CD4-positive, alpha-beta T cell treated with Interferon gamma for 1 hour (primary cell): ENCODE measurements at places on chromosomes 12 and 14.
A peak's percentile ranks its signal among the peaks of the same experiment; 100 is the strongest.

- no peak for DNase-seq
Measured at GRCh38 chr14:69753860-69754259, 13.1 kb upstream of the SRSF5 start.

- DNase-seq: no peak
Measured at GRCh38 chr12:14024591-14024990, 43.2 kb upstream of the GRIN2B start.

- no peak for DNase-seq
Measured at GRCh38 chr12:41795910-41796309, 348.8 kb downstream of the GXYLT1 start.

DNA sequence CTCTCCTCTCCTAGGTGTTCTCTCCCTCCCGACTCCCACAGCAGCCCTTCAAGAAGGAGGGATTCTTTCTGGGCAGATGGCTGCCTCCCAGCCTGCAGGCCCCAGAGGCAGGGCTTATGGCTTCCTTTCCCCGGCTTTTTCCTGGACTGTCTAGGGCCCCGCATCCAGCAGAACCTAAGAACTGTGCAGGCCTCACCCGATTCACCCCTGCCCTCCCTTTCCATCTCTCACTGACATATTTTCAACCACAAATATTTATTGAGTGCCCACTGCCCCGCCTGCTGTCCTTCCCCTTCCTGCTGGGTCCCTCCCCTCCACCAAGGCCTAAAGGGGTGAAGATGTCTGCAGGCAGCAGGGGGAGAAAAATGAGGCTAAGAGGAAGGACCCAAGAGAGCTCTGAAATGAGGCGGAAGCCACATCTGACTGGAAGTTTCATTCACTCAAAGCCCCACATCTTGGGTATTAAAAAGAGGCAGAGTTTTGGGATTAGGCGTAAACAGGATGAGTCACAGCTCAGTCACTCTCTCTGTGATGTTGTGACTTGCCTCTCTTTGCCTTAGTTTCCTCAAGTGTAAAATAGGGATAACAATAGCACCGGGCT, 2.9 kb downstream of the SCNN1A start:
- DNase-seq: no peak

DNA sequence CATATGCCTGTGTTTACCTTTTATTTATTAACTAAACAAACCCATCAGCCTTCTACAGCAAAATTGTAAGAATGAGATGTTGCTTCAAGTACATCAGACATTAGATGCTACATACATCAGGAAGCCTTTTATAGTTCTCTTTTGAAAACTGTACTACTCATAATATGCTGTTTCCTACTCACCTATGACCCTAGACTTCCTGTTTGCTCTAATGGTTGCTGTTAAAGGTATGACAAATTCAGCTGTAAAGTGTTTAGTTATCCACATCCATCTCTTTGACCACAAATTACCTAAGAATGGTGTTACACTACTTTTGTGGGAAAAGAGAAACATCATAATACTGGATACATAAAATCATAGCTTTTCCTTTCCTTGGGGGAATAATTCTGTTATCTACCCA, 220.0 kb downstream of the RAD51B start:
- DNase-seq: no peak

- DNase-seq: no peak
Measured at GRCh38 chr12:66709457-66709773, 30.5 kb upstream of the GRIP1 start.

DNA sequence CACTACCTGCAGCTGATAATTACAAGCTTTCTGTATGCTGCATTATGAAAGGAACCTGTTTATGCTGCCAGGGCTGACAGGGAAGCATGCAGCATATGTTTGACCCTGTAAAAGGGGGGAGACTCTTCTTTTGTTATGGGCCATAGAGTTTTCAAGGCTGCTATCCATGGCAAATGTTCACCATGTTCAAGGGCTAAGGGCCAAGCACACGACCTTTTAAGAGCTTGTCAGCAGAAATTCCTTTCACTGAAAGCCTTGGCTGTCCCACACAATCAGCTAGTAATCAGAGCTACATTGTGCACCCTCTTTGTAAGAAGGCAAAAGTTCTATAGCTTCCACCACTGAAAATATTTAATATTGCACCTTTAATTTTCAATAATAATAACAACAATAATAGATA, 74.2 kb upstream of the MBIP start:
- DNase-seq: no peak

DNA sequence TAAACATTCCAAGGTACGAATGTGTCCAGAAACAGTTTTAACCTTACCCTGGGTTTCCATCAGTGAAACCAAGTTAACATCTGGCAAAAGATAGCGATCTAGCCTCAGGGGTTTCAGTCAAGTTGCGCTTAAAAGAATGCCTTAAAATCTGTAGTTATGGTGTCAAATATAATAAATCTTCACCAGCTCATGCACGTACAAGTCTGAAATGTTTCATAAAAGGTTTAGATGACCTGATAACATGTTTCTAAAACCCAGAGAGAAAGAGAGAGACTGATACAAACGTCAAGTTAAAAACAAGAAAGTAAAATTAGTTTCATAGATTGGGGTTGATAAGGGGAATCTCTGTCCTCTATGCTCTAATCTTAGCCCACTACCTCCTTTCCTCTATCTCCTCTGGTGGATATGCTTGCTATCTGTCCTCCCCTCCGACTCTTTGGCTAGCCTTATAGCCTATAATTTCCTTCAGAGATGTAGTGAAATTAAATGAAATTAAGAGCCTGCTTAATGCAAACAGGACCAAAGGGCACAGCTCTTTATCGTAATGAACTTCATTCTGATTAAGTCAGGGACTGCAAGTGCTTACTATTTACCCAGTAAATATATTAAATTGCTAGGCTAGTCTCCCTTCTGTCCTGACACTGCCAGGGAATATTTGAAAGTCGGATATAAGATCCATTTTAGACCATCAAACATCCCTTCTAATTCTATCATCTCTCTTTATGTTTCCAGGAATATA, 18.4 kb upstream of the FOS start:
- DNase-seq: no peak

DNA sequence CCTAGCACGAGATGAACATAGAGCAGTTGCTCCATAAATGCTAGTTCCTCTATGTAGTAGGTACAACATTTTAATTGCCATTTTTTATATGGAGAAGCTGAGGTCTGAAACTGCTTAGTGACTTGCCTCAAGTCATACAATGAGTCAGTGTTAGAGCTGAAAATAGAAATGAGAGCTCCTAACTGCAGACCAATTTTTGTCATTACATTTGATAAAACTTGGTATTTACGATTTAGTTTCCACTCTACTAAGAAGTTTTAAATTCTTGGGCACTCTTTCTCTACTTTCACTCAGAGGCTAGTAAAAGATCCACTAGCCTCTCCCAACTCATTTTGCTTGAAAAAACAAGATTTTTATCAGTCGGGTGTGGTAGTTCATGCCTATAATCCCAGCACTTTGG, 8.1 kb upstream of the TMED10 start:
- no peak for DNase-seq

- DNase-seq: peak; percentile 39
Measured at GRCh38 chr12:12891080-12891880, at the start of gene GPRC5A. Gene GPRC5A (plus strand): TSS chr12:12891562. CDS start chr12:12908250, 16,688 bp downstream.

- no peak for DNase-seq
Measured at GRCh38 chr12:113065126-113066007, 8.8 kb downstream of the DTX1 start.

GRCh38 chr12:125089083-125089482, 23.8 kb downstream of the AACS start:
- no peak for DNase-seq

DNA sequence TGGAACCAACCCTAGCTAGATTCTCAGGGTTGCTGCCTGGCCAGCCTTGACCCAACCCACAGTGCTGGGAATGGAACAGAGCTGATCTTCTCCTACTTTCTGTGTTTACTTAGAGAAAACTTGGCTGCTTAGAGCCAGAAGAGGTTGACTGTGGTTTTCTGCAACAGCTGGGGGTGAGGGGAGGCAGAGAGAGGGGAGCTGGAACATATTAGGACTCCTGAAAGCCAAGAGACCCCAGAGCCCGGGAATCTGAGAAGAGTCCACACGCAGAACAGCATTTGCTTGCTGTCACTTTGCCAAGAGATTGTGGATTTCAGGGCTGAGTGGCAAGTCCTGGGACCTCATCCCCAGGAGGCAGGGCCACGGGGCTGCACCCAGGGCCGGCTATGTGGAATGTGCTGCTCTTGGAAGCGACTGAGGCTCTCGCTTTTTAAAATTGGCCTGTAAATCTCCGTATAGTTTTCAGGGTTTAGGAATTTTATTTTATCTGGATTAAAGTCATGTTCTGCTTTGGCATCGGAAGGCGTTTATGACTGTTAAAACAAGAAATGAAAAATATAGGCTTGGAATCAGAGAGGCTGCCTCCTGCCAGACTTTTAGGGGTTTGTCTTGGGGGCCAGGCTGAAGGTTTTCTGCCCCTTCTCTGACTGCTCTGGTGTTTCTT, 22.3 kb upstream of the MED13L start:
- no peak for DNase-seq

GRCh38 chr14:24925771-24926374, 124.1 kb downstream of the STXBP6 start:
- DNase-seq: no peak

DNA sequence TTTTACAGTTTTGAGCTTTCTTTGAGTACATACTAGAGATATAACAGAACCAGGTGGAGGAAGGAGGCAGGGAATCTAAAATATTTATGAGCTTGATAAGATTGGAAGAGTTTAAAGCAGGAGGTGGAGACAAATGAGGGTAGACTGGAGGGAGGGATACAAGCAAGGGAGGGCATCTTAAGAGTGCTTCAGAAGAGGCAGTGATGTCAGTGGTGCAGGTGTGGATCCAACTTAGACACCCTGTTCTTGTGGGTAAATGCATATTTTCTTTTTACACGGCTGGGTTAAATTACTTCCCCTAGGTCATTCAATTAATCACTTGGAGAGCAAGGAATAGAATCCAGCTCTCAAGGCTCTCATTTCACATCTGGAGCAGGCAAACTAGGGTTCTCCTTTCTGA, 146.1 kb upstream of the LRIG3 start:
- no peak for DNase-seq

GRCh38 chr12:97309921-97310320, 152.7 kb upstream of the RMST start:
- DNase-seq: no peak

DNA sequence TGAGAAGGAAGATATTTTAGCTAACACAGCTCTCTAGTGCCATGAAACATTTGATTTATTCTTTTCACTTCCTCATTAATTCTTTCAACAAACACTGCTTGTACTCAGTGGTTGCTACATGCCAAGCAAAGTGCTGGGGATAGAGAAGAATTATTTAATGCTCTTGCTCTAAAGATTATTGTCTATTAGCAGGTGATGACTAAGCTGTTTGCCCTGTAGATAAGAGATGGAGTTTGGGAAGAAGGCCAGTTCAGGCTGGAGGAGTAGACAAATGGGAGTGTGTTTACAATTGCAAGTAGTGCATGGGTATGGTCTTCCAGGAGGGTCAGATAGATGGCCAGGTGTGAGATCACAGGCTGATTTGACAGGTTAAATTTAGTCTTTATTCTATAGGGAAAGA, 99.8 kb upstream of the SEL1L start:
- no peak for DNase-seq

DNA sequence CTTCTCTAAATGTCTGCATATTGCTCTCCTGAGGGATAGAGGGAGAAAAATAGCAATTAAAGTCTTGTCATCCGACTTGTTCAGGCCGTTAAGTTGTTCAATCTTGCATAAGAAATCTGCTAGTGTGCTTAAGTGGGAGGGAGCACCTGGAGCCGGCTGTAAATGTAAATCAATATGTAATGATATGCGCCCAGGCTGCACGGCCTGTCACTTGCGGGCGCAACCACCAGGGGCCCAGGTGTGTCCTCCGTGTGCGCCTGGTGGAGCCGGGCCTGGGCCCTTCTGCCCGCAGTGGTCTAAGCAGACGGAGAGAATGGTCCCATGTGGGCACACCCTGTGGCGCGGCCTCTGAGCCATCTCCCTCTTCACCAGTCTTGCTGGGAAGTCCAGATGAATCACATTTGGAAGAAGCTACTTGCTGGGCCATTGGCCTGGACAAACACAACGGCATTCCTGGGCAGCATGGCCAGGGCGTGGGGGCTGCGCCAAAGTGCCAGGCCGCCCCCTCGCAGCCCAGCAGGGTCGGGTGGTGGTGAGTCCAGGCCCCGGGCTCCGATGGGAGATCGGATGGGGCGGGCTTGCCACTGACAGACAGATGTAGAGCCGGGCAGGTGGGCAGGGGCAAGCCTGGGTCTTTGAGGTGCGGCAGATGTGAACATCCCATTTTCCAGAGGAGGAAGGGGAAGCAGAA, 193.3 kb upstream of the C14orf180 start:
- DNase-seq: no peak

- no peak for DNase-seq
Measured at GRCh38 chr12:31629756-31630732, 29.4 kb upstream of the ETFBKMT start.
